Activated CD8-positive, alpha-beta T cell treated with anti-CD3 and anti-CD28 coated beads, Interleukin-2, amount 10 ng/mL, durations not matched to agents 7 days and 5 days (primary cell): ENCODE measurements at places on chromosomes 4 and X. TPM values are rescaled to one million over a fixed set of nuclear protein-coding genes. Genes with fewer than 3 reads are reported as not detected.

TSPAN7 gene
- not detected for total RNA-seq

PASD1 gene
- total RNA-seq = not detected

ZNF275 gene
- total RNA-seq = 20.8 TPM

TCEAL9 gene
- 1.2 TPM for total RNA-seq

ZNF185 gene
- total RNA-seq = 0.84 TPM

MAGEA1 gene
- not detected for total RNA-seq

UCP1 gene
- total RNA-seq = not detected

TMEM255A gene
- total RNA-seq = not detected

HSD17B13 gene
- 0.16 TPM for total RNA-seq

- DNase-seq = no peak
Observed at GRCh38 chr4:15684498-15684897, 2.9 kb downstream of the FAM200B start.

DNA sequence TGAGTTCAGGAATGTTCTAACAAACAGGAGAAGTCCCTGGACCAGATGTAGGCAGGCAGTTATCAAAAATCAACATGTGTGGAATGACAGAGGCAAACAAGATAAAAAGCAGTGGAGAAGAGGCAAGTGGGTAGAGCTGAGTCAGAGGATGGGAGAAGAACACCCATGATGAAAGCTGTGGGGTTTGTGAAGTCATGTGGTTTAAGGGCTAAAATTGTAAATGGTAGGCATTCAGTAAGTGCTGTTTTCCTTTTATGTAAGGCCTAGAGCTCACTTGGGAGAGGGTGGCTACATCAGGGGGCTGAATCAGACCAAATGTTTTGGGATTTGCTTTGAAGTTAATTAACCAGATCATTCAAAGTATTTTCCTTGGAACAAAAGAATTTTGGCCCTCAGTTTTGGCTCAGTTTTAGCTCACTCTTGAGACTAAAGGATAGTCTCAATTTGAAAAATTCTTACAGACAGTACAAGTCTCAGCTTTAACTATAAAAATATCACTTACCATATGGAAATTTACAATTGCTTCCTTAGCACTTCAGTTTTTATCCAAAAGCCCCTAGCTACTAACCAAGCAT is 114.5 kb upstream of the PCDH7 start:
- no peak for DNase-seq

GRCh38 chr4:81954271-81954670 is 419.5 kb downstream of the HNRNPD start:
- DNase-seq = no peak

- no peak for DNase-seq
Observed at GRCh38 chr4:176451443-176451842, 131.7 kb downstream of the SPCS3 start.

GRCh38 chr4:78032446-78032845 is 24.7 kb upstream of the FRAS1 start:
- DNase-seq = no peak

DNA sequence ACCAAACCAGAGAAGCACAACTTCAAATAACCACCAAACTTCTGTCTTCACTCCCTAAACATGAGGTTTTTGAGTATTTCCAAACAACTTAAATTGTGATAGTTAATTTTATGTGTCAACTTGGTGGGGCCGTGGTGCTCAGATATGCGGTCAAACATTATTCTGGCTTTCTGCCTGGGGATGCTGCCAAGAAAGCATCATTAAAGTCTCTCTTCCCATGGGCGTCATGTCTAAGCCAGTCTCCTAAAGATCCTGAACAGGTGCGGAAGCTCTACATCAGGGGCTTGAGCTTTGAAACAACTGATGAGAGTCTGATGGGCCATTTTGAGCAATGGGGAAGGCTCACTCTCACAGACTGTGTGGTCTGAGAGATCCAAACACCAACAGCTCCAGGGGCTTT is 24.1 kb upstream of the SOD3 start:
- no peak for DNase-seq

GRCh38 chr4:41358647-41359421 is 102.1 kb downstream of the UCHL1 start:
- no peak for DNase-seq

GRCh38 chr4:137333031-137333430 is 199.3 kb downstream of the PCDH18 start:
- DNase-seq = no peak

DNA sequence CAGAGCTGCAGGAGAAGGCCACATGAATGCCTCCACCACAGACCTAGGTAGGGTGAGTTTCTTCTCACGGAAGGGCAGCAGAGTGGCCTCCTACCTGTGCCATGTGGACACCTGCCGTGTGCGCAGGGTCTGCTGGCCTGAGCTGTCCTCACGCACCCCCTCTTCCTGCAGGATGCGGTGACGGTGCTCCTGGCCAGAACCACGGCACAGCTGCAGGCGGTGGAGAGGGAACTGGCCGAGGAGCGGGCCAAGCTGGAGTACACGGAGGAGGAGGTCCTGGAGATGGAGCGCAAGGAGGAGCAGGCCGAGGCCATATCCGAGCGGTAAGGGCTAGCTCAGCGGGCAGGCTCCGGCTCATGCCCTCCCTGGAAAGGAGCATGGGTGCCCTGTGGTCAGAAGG is 28.4 kb upstream of the CLCN4 start:
- DNase-seq = no peak

DNA sequence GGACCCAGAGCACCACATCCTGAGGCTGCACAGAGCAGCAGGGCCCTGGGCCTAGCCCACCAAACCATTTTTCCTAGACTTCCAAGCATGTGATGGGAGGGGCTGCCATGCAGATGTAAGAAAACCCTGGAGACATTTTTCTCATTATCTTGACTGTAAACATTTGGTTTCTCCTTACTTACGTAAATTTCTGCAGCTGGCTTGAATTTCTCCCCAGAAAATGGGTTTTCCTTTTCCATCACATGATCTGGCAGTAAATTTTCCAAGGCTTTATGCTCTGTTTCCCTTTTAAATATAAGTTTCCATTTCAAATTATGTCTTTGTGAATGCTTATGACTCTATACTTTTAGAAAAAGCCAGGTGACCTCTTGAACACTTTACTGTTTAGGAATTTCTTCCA is 945.9 kb upstream of the NDST4 start:
- DNase-seq = no peak

- no peak for DNase-seq
Observed at GRCh38 chr4:150104404-150105027, 26.3 kb downstream of the DCLK2 start.
